ENCODE measurements at places on chromosomes 2 and 18.

GRCh38 chr18:6017171-6017570 lies 121.8 kb upstream of the TMEM200C start:
- DNase-seq, result no peak

- DNase-seq, result no peak
These were observed 2.2 kb downstream of the TXNDC2 start for GRCh38 chr18:9887992-9888391.

DNA sequence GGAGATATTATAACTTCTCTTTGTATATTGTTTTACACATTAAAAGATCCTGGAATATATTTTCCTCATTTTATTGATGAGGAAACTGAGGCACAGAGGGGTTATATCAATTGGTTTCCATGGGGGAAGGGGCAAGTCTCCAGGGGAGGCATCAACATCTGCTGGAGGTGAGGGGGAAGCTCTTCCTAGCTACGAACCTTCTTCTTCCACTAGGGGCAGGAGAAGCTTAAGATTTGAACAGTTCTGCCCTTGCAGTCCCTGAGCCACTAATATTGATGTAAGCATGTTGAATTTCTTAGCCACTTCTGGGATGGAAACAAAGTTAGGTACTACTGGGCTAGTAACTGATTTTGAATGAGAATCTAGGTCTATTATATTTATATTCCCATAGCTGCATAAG lies 140.1 kb upstream of the AQP4 start:
- no peak for DNase-seq

- no peak for DNase-seq
These were observed 377.2 kb upstream of the KLHL29 start for GRCh38 chr2:23007631-23008235.

- DNase-seq, result no peak
These were observed 5.6 kb downstream of the LAMA3 start for GRCh38 chr18:23694637-23695430.

GRCh38 chr2:57050007-57050406 lies 866.2 kb downstream of the CCDC85A start:
- DNase-seq, result no peak
